ENCODE measurements at places on chromosomes 7 and 10.

DNA sequence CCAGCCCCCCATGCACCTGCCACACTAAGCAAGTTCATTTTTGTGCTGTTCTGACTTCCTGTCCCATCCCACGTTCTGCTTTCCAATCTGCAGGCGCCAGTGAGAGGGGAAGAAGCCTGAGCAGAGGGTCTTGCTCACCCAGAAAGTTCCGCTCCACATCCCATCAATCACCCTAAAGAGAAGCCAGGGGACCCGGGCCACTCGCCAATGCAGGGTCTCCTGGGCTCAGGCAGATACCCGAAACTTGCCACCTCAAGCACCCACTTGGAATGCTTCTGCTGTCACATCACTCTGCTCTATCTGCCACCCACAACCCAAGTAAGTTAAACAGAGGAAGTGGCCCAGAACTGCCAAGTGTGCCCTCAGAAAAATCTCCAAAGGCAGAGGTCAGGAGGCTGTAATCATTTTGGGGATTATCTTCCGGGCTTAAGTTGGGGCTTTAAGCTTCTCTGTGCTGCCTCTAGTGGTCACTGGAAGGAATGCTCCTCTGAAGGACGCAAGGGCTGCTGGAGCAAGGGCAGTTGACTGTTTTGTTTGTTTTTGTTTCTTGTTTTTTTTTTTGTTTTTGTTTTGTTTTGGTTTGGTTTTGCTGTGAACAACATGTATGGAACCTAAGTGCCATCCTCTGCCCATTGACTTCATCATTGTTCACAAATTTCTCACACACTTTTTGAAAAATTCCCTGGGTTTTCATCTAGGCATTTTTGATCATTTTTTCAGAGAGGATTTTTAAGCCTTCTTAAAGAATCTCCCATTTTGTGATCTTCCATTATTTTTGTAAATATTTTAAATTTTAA, 25.5 kb downstream of the PRR15 start:
- DNase-seq, result no peak

- DNase-seq, result no peak
Measured at GRCh38 chr7:97027427-97028234, 3.0 kb upstream of the DLX5 start.

DNA sequence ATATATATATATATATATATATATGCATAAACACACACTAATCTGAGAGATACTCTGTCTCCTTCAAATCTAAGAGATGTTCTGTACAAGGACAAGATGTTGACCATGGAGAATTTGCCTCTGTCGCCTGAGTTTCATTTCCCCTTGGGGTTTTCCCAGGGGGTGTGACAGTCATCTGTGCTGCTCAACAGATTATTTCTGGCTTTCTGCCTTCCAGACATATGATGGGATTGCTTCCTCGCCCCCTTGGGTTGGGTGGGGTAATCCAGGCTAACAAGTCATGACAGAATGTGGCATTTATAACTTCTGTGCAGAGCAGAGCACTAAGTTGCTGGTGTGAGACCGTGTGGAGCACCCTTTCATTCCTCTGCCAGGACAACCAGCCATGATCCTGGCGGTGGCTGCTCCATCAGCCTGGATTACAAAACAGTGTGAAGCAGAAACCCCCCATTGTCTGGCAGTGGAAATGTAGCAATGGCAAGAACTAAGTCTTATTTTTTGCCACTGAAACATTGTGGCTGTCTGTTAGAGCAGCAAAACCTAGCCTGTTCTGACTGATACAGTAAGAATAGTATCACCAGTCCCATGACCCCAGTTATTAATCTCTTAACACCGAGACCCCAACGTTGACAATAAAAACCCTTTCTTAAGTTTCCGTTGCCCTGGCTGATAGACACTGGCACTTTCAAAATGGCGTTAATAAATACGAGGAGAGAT, 13.7 kb upstream of the USP6NL start:
- no peak for DNase-seq

DNA sequence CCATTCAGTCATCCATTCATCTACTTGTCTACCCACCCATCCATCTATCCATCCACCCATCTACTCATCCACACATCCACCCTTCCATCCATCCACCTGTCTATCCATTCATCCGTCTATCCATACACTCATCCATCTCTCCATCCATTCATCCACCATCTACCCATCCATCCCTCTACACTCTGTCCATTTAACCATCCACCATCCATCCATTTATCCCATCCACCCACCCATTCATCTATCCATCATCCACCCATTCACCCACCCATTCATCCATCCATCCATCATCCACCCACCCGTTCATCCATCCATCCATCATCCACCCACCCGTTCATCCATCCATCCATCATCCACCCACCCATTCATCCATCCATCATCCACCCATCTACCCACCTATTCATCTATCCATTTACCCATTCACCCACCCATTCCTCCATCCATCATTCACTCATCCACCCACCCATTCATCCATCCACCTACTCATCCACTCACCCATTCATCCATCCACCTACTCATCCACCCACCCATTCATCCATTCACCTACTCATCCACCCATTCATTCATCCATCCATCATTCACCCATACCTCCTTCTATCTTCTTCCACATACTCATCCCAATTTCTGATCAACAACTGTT, 39.3 kb upstream of the ELFN1 start:
- DNase-seq, result no peak

- DNase-seq, result no peak
Measured at GRCh38 chr7:115724400-115725056, 306.0 kb downstream of the TFEC start.

- DNase-seq, result no peak
Measured at GRCh38 chr10:116151076-116151475, 121.9 kb downstream of the GFRA1 start.

DNA sequence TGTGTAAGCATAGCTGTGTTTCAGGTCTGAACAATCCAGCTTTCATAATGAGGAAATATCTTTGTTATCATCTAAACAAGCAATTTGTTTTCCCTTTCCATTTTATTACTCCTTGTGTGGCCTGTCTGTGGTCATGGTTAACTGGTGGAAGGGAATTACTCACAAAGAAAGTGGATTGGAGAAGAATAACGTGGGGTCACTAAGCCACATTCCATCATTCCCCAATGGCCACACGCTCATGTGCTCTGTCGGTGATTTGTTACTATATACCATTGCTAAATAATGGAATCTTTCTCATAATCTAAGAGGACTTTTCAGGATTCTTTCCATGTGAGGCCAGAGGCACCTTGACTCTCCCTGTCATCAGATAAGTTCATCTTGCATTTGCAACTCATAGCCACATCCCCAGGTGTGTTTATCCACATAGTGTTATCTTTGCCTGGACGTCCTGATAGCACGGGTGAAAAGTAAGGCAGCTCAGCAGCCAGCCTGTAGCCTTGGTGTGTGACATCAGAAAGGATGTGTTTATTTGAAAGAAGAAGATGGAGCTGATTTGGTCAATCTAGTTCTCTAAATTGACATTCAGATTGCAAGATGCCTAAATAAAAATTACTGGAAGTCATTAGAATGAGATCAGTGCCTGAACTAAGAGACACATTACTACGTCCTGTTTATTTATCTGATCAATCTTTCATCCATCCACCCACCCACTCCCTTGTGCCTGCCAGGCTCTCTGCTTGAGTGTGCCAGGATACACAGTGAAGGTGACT, 128.9 kb downstream of the CELF2 start:
- no peak for DNase-seq

GRCh38 chr7:77416621-77417371, 647 bp upstream of the GSAP start:
- no peak for DNase-seq

- DNase-seq, result no peak
Measured at GRCh38 chr7:45564485-45564884, 9.7 kb upstream of the ADCY1 start.

DNA sequence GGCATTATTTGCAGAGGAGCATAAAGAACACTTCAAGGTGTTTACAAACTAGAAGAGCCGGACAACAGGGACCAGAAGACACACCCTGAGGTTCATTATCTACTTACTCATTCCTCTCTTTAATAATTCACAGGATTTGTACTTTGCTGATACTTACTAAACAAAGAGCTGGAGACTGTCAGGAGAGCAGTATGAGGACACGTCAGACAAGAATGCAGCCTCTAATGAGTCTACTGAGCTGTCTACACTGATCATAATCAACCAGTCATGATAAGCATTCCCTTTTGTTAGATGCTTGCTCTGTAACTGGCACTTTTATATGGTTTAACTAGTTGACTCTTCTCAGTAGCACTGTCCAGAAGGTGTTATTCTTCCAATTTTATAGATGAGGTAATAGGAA, 243.3 kb upstream of the CDC14C start:
- no peak for DNase-seq

- DNase-seq, result no peak
Measured at GRCh38 chr7:27431465-27431864, 188.9 kb downstream of the EVX1 start.

- peak; percentile 67 for DNase-seq
Measured at GRCh38 chr7:84194484-84195271, at the start of gene SEMA3A. Gene SEMA3A, minus strand, starts transcription at chr7:84194789. Its CDS starts 203 bp downstream, at chr7:84194586.

- DNase-seq, result no peak
Measured at GRCh38 chr7:81869670-81870069, 99.8 kb upstream of the HGF start.

GRCh38 chr10:36559412-36560400, 565.7 kb upstream of the ANKRD30A start:
- no peak for DNase-seq

- no peak for DNase-seq
Measured at GRCh38 chr7:124550036-124550435, 215.6 kb downstream of the GPR37 start.
